Posterior vena cava (tissue), 2 donors: ENCODE measurements at places on chromosomes 2 and 18.

DNA sequence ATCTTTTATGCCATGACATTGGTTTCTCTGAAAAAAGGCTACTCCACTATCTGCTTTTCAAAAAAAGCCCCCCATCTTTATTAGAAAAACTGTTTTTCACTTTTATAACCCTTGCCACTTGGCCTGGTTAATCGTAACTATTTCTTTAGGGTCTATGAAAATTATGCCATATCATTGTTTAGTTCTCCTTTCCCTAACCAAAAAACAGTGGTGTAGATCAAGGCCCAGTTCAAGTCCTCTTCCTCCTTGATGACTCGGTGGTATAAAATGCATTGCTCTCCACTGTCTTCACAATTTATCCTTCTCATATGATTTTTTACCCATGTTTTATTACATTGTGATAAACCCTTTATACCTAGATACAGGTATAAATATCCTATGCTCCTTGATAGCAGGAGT, 205.5 kb downstream of the ZNF521 start:
- no peak for DNase-seq

DNA sequence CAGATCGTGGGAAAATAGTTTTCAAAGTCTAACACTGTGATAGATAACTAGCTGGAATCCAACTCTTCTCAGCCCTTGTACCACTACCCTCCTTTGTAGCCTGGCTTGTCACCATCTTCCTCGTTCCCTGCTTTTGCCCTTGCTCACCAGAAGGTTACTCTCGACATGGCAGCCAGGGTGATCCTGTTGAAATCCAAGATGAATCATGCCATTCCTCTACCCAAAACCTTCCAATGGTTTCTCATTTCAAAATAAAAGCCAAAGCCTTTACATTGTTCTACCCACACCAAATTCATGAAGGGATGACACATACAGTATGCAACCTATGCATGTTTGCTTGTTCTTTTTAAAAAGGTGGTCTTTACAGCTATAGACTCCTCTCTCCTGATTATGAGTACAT, 45.7 kb downstream of the STAT4 start:
- no peak for DNase-seq

DNA sequence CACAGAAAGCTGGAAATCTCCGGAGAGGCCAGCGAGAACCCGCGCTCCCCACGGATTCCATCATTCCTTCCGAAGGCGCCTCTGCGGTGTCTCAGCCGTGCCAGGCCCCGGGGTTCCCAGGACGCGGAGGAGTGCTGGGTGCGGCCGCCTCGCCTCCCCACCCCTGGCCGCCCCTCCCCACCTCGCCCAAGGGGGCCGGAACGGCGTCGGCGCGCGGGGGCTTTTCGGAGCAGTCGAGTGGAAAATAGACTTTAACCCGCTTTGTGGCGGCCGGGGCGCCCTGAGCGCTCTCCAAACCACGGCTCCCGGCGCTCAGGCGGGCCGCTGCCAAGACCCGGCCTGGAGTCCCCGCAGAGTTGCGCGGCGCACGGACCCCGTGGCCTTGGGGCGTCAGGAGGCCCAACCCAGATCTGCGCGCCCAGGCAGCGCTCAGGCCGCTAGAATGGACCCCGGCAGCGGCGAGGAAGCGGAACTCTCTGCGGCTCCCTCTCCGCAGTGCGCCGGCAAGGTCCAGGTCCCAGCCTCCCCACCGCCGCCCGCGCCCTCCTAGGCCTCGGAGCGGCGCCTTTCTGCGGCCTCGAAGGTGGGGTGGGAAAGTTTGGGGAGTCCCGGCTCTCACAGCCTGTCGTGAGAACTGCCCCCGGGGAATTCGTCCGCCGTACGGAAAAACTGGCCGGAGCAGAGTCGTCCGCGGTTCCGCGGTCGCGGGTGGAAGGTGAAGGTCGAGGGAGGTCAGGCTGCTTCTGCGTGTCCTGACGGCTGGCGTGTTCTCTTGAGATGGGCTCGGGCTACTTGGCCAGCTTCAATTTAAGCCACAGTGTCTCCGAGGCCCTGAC, 1.2 kb upstream of the EMX1 start:
- DNase-seq = no peak

DNA sequence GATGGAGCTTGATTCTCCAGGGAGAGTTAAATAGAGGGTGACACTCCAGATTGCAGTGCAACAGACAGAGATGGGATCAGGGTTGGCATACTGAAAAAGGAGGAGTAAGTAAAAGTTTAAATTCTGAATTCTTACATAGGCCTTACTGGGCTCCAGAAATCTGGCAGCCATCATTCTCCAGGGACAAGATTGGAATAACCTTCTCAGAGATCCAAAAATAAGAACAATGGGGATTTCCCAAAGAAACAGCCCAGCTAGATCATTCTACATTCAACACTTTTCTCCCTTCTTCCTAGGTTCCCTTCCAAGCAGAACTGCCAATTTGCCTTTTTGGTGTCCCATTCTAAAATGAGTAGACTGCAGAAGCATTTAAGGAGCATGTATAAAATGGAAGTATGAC, 14.9 kb upstream of the SERPINB2 start:
- DNase-seq = no peak
